ENCODE measurements at places on chromosomes 5 and 9.

GRCh38 chr9:13179257-13179656, 100.2 kb downstream of the MPDZ start:
- H3K27me3 ChIP-seq, result no peaks in the 10 kb centered on the region
- H3K4me3 ChIP-seq, result no peak overlapping the region
- H3K36me3 ChIP-seq, result peaks cover 28% of the 10 kb centered on the region
- no peaks in the 10 kb centered on the region for H3K4me1 ChIP-seq
- DNase-seq, result no peak

- no peak for DNase-seq
- no peak overlapping the region for H3K4me3 ChIP-seq
- H3K4me1 ChIP-seq, result peaks cover 28% of the 10 kb centered on the region
- H3K36me3 ChIP-seq, result no peaks in the 10 kb centered on the region
- no peaks in the 10 kb centered on the region for H3K27me3 ChIP-seq
- no peak overlapping the region for H3K27ac ChIP-seq
These were observed 91.2 kb upstream of the PAM start for GRCh38 chr5:102663749-102664530.

DNA sequence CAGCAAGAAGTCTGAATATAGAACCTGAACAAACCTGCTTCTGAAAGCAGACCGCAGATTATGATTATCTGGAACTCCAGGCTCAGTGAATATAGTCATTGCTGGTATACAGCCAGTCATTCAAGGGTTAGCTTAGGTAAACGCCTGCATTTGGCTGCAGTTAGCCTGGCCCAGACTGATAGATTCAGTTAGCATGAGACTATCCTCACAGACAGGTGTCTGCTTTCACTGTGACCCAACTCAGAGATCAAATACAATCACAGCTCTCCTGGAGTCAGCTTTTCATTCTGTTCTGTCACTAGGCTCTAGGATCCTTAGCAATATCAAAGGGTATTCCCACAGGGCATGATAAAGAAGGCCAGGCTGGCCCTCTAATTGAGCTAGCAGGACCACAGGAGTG, 138.6 kb upstream of the PLCXD3 start:
- H3K27me3 ChIP-seq, result no peaks in the 10 kb centered on the region
- no peaks in the 10 kb centered on the region for H3K4me1 ChIP-seq
- H3K36me3 ChIP-seq, result no peaks in the 10 kb centered on the region
- DNase-seq, result no peak

DNA sequence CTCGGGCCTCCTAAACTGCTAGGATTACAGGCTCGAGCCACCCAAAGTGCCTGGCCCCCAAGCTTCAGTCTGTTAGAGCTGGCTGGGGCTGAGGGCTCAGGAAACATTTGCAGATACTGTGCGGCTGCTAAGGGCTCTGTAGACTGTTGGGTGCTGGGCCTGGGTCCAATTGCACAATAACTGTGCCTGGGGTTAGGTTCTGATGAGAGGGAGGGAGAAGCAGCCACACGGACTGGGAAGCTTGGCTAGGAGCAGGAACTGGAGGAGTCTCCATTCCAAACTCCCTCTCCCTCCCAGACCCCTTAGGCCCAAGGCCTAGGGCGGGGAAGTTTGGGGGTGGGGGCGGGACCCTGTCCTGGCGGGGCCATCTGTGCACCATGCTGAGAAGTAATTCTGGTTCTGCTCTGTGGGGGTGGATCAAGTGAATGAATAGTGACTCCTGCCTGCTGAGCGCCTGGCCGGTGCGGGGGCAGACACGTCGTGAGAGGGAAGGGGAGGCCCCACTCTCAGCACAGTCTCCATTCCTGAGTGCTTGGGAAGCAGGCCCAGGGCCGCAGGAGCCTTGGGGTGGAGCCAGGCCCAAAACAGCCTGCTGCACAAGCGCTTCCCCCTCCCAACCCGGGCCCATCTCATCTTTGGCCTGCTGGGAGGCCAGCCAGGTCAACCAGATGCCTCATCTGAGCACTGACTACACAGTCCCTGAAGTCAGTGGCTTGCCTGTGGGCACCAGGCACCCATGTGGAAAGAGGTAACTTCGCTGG, 1.5 kb downstream of the ASS1 start:
- DNase-seq, result peak; percentile 85
- peak overlapping the region; percentile 52 for H3K4me3 ChIP-seq
- H3K4me1 ChIP-seq, result peaks cover 66% of the 10 kb centered on the region
- H3K27ac ChIP-seq, result peak overlapping the region; percentile 94
- H3K36me3 ChIP-seq, result no peaks in the 10 kb centered on the region
- no peaks in the 10 kb centered on the region for H3K27me3 ChIP-seq

DNA sequence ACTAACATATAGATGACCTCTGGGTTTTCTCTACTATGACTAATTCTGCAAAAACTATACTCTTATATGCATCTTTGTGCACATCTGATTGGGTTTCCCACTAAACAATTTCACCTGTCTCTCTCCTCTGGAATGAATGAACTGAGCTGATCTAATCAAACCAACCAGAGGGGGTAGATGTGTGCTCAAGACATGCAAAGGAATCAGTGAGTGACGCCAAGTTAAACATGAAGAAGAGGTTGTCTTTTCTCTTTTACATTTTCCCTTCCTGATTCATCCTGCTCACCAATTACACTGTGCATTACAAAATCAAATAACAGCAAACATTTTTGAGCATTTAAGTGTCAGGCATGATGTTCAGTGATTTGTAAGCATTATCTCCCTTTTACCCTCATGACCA, 29.6 kb upstream of the GRXCR2 start:
- no peaks in the 10 kb centered on the region for H3K27me3 ChIP-seq
- no peaks in the 10 kb centered on the region for H3K4me1 ChIP-seq
- H3K4me3 ChIP-seq, result no peak overlapping the region
- no peak for DNase-seq
- no peaks in the 10 kb centered on the region for H3K36me3 ChIP-seq
- H3K27ac ChIP-seq, result no peak overlapping the region

DNA sequence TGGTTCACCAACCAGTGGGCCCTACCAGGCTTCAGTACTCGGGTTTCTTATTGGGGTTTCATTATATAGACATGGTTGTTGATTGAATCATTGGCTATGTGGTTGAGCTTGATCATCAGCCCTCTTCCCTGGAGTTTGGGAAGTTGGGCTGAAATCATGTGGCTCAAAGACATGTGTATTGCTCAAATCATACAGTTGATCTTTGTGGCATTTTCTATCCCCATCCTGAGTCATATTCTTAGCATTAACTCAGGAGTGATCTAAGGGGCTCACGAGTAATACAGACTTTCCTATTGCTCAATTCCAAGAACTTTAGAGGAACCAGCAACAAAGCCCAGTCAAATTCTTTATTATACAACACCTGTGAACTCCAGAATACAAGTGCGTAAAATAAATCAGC, 66.2 kb downstream of the SMC5 start:
- H3K27ac ChIP-seq, result no peak overlapping the region
- no peaks in the 10 kb centered on the region for H3K27me3 ChIP-seq
- DNase-seq, result no peak
- no peak overlapping the region for H3K4me3 ChIP-seq

- no peaks in the 10 kb centered on the region for H3K27me3 ChIP-seq
- H3K36me3 ChIP-seq, result no peaks in the 10 kb centered on the region
- H3K4me3 ChIP-seq, result no peak overlapping the region
These were observed 285.8 kb upstream of the MEF2C start for GRCh38 chr5:89168766-89169165.

- no peak overlapping the region for H3K27ac ChIP-seq
- no peak for DNase-seq
- no peaks in the 10 kb centered on the region for H3K27me3 ChIP-seq
- H3K36me3 ChIP-seq, result no peaks in the 10 kb centered on the region
- no peak overlapping the region for H3K4me3 ChIP-seq
- H3K4me1 ChIP-seq, result no peaks in the 10 kb centered on the region
These were observed 109.0 kb downstream of the ATP10B start for GRCh38 chr5:160743027-160743426.

DNA sequence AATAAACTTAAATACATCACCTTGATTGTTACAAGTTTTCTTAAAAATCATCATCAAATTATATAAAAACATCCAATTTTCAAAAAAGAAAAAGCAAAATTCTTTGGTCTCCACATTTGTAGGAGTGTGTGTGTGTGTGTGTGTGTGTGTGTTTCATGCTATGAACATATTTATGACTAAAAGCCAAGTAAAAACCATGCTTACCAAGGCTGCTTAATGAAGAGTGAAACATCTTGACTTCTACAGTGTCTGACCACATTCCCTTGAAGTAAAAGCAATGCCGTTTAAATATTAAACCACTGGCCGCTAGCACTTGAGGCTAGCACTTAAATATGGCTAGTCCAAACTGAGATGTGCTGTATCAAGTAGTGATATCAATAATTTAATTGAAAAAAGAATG, 549.1 kb upstream of the CCNG1 start:
- no peak for DNase-seq
- no peaks in the 10 kb centered on the region for H3K36me3 ChIP-seq
- H3K4me3 ChIP-seq, result no peak overlapping the region
- H3K27me3 ChIP-seq, result no peaks in the 10 kb centered on the region
- no peaks in the 10 kb centered on the region for H3K4me1 ChIP-seq

DNA sequence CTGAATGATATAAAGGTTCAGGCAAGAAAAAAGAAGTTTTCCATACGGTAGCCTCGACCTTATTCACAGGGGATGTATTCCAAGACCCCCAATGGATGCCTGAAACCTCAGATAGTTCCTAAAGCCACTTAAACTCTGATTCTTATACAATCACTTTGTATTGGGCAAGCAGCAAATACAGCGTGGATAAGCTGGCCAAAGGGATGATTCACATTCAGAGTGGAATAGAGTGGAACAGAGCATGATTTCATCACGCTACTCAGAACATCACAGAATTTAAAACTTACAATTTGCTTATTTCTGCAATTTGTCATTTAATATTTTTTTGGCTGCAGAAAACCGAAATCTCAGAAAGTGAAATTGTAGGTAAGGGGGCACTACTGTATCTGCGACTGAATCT, 40.5 kb upstream of the CDH18 start:
- H3K4me3 ChIP-seq, result no peak overlapping the region
- H3K4me1 ChIP-seq, result no peaks in the 10 kb centered on the region
- H3K27ac ChIP-seq, result no peak overlapping the region
- DNase-seq, result no peak

DNA sequence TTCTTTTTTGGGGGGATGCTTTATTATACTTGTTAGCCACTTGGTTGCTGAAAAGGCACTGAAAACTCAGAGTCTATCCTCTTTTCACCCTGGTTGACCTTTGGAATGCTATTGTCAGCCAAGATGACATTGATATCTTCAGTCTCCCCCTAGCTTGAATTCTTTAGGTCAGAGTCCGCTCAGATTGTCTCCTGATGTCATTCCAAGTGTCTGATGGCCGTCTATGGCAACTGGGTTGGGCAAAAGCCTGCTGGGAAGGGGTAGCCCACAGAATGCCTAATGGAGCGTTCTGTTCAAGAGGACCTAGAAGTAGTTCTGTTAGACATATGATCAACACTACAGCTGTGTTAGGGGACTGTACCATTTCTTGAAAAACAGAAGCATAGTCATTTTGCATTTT, 9.7 kb upstream of the MEF2C start:
- H3K4me1 ChIP-seq, result peaks cover 9% of the 10 kb centered on the region
- no peak overlapping the region for H3K4me3 ChIP-seq
- no peaks in the 10 kb centered on the region for H3K36me3 ChIP-seq
- no peak overlapping the region for H3K27ac ChIP-seq
- H3K27me3 ChIP-seq, result no peaks in the 10 kb centered on the region

GRCh38 chr5:137994556-137994955, 38.3 kb downstream of the FAM13B start:
- H3K27ac ChIP-seq, result no peak overlapping the region
- H3K27me3 ChIP-seq, result no peaks in the 10 kb centered on the region
- DNase-seq, result no peak
- no peaks in the 10 kb centered on the region for H3K4me1 ChIP-seq
- no peak overlapping the region for H3K4me3 ChIP-seq
- peaks cover 25% of the 10 kb centered on the region for H3K36me3 ChIP-seq

DNA sequence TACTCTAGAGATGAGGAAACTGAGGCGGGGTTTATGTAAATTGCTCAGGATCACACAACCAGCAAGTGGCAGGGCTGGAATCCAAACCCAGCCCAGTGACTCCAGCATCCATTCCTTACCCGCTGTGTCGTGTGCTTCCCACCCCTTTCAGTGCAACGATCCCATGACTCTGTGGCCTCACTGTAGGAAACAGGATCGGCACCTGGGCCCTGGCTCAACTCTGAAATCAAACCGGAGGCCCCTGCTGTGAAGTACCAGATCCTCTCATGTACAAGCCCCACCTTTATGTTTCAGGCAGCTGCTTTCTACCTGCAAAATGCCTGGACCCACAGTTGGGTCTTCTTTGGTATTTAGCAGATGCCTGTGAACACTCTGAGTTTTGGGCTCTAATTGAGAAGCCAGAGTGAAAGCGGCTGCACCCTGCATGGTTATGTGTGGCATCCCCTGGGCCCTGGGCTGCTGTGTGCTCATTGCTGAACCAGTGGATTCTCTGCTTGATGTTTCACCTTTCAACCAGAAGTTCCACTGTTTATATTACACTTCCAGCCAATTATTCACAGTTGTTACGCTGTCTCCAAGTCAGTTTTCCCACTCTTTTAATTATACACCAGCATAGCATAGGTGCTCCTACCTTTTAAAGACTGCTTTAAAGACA, 36.7 kb downstream of the ABLIM3 start:
- DNase-seq, result no peak
- H3K36me3 ChIP-seq, result no peaks in the 10 kb centered on the region
- peak overlapping the region; percentile 94 for H3K27ac ChIP-seq
- H3K4me1 ChIP-seq, result no peaks in the 10 kb centered on the region

- H3K4me3 ChIP-seq, result peak overlapping the region; percentile 96
- H3K27ac ChIP-seq, result peak overlapping the region; percentile 96
- no peaks in the 10 kb centered on the region for H3K36me3 ChIP-seq
- H3K4me1 ChIP-seq, result no peaks in the 10 kb centered on the region
These were observed 880 bp downstream of the CARD19 start for GRCh38 chr9:93096811-93097382.

DNA sequence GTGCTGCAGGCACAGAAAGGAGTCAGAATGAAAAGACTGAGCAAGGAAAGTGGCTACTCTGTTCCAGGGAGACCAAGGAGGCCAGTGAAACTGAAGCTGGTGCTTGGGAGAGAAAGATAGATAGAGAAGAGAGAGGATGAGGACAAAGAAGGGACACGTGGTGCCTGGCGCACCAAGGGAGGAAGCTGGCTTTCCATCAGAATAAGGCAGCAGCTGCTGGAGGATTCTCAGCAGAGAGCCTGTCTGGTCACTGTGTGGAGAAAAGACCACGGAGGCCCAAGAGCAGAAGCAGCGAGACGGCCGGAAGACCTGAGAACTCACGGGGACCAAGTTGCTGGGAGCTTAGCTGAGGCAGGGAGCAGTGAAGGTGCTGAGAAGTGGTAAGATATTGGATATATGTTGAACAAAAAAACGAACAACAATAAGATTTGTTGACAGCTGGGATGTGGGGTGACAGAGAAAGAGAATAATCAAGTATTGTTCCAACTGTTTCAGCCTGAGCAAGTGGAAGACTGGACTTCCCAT, 116.1 kb downstream of the SEMA5A start:
- no peak for DNase-seq
- H3K4me1 ChIP-seq, result no peaks in the 10 kb centered on the region

GRCh38 chr9:5375091-5375490, 35.4 kb upstream of the RLN1 start:
- no peak for DNase-seq
- H3K27me3 ChIP-seq, result no peaks in the 10 kb centered on the region
- no peak overlapping the region for H3K27ac ChIP-seq
- no peaks in the 10 kb centered on the region for H3K4me1 ChIP-seq
- H3K36me3 ChIP-seq, result no peaks in the 10 kb centered on the region

- H3K27me3 ChIP-seq, result no peaks in the 10 kb centered on the region
- H3K27ac ChIP-seq, result no peak overlapping the region
- H3K4me3 ChIP-seq, result no peak overlapping the region
- no peak for DNase-seq
- H3K4me1 ChIP-seq, result no peaks in the 10 kb centered on the region
- no peaks in the 10 kb centered on the region for H3K36me3 ChIP-seq
These were observed 458.1 kb upstream of the CDH18 start for GRCh38 chr5:20446121-20446520.

- no peak for DNase-seq
- H3K27ac ChIP-seq, result no peak overlapping the region
- H3K4me3 ChIP-seq, result no peak overlapping the region
- H3K4me1 ChIP-seq, result no peaks in the 10 kb centered on the region
- H3K36me3 ChIP-seq, result no peaks in the 10 kb centered on the region
These were observed 52.4 kb upstream of the COX7C start for GRCh38 chr5:86565197-86565789.

All from right atrium auricular region (tissue), 2 donors.